ENCODE measurements at places on chromosomes 4 and X.

DNA sequence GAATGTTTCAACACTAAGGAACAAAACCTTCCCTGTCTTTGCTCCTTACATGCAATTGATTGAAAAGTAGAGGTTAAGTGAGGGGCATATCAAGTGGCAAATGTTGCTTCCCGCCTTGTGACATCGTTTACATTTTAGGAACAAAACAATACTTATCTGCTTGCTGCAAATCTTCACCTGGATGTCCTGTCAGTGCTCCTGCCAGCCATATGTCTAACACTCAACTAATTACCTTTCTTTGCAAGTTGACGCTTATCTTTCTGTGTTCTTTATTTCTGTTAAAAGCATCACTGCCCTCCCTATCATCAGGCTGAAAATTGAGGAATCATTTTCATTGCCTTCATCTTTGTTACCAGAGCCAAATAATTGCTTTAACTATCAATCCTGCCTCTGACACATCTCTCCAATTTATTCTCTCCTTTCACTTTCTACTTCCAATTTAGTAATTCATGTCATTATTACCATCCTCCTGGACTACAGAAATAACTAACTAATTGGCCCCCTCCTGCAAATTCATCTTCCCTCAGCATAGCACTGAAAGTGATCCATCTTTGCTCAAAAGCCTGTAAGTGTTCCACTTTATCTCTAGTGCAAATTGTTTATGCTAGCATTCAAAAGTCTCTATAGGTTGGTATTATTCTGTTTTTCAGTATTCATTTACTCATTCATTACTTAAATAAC lies 298.7 kb upstream of the ATOH1 start:
- no peak for DNase-seq

DNA sequence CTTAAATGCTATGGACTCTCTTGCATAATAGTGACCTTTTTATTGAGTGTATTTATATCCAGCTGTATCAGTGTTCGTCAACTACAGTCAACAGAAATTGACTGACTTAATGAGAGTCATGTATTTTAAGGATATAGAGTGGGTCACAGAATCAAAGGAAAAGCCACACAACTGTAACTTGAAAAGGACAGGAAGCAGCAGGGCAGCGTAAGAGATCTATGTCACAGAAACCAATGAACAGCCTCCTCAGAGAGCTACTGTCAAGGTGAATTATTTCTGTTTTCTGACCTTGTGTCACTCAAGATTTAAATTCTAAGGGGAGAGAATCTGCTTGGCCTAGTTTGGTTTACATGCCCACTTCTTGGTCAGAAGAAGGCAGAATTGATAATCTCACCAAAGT lies 94.1 kb upstream of the FRAS1 start:
- no peak for DNase-seq

DNA sequence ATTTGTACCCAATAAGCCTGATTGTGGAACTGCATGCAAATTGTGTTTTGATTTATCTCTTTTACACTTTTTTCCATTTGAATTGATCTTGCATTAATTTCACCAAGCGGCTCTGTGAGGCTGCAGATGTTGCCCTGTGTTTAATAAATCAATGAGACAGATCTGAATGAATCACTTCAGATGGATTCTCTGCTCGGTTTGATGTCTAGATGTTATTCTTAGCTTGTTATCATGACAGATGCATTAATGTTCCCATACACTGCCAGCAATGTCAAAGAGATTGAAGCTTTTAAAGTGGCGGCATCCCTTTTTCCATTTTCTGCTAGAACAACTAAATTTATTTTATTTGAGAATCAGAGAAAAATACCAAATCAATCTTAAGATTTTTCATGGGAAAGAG lies 6.3 kb downstream of the DACH2 start:
- no peak for DNase-seq

DNA sequence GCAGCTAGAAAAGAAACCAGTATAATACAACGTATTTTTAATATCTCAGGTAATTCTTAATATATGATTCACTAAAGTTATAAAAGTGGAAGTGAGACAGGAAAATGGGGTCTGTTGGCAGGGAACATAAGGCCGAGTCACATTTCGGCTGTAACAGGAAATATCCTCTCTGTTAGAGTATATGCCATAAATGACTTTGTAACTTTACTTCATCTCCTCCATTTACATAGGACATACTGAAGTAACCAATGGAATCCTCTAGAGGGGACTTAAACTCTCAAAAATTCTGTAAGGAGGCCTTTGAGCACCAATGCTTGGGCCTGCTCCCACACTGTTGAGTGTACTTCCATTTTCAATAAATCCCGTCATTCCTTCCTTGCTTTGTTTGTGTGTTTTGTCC lies 71.3 kb downstream of the ANKRD17 start:
- no peak for DNase-seq

- no peak for DNase-seq
Measured at GRCh38 chrX:150366951-150367545, 3.9 kb downstream of the MAMLD1 start.

DNA sequence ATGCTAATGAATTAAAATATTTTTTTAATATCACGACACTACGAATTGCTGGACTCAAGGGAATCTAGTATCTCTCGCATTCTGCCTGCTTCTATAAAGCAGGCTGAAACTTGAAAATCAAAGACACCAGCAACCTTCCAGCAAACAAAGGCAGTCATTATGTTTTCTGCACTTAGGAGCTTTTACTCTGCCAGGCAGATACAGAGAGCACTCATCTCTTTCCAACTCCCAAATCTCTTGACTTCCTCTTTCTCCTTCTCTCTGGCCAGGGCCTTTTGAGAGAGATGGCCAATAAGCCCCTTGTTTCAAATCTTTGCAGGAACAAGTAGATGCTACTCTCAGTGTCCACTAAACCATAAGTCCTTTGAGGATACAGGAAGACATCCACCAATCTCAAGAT lies 95.2 kb upstream of the KLF3 start:
- DNase-seq: no peak

GRCh38 chr4:94689155-94689860 lies 68.4 kb upstream of the BMPR1B start:
- no peak for DNase-seq

- no peak for DNase-seq
Measured at GRCh38 chr4:143025081-143025704, 159.5 kb upstream of the USP38 start.

GRCh38 chrX:140580478-140580877 lies 75.6 kb upstream of the SOX3 start:
- no peak for DNase-seq

DNA sequence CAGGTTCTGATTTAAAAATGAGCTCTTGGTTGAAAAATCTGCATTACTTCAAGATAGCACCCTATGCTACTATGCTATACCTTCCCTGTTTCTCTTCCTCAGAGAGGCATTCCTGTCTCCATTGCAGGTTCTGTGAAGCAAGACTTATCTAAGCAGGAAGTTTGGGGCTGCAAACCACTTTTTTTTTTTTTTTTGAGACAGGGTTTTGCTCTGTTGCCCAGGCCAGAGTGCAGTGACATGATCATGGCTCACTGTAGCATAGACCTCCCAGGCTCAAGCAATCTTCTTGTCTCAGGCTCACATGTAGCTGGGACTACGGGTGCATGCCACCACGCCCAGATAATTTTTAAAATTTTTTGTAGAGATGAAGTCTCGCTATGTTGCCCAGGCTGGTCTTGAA lies 4.0 kb upstream of the CCNG2 start:
- no peak for DNase-seq

- DNase-seq: no peak
Measured at GRCh38 chrX:46957297-46957696, 45.1 kb downstream of the JADE3 start.

DNA sequence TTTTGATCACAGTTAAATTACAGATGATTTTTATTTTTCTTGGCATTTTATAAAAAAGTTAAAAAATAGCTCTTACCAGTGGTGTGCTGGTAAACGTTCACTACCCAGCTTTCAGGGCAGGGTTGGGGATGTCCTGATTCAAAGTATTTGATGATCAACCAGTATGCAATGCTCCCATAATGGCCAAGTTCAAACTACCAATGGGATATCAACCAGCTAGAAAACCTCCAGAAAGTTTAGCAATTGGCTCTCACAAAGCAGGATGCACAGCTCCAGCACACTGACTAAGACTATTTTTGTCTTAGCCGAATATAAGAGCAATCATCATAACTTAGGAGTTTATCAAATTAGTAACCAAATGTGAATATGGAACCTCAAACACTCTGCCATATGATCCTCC lies 108.0 kb upstream of the PDE5A start:
- no peak for DNase-seq

- DNase-seq: no peak
Measured at GRCh38 chr4:189232274-189232673, 708.4 kb upstream of the FRG1 start.

DNA sequence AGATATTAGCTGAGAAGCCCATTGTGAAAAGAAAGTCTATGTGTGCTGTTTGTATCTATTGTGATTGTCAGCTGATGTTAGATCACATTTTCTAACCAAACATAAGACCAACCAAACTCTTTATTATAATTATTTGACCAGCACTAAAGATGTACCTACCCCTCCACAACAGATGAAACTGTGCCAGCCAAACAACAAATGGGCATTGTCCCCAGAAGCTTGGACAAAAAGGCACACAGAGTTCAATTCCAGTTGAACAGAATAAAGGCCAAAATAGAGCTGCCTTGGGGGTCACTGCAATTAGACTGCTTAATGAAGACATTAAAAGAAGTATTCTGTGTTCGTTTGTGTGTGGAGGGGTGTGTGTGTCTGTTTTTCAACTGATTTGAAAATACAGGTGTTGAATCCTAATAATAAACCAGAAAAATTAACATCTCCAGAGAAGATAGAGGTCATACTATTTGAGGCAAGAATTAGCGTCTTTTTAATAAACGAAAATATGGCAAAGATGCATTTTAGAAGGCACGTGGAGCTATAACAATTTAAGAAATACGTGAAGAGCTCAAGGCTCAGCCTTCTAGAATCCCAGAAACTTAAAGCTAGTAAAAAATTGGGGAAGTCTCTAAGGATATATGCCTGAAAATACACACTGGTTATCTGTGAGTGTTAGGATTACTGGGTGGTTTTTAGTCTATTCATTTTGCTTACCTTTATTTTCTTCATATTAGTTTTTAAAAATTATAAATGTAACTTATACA lies 2.2 kb downstream of the SPP1 start:
- DNase-seq: no peak

GRCh38 chrX:51876441-51876840 lies 17.0 kb upstream of the MAGED1 start:
- DNase-seq: no peak

GRCh38 chr4:138540056-138540800 lies 298.1 kb upstream of the SLC7A11 start:
- DNase-seq: no peak

- DNase-seq: no peak
Measured at GRCh38 chr4:138592796-138593195, 350.6 kb upstream of the SLC7A11 start.

DNA sequence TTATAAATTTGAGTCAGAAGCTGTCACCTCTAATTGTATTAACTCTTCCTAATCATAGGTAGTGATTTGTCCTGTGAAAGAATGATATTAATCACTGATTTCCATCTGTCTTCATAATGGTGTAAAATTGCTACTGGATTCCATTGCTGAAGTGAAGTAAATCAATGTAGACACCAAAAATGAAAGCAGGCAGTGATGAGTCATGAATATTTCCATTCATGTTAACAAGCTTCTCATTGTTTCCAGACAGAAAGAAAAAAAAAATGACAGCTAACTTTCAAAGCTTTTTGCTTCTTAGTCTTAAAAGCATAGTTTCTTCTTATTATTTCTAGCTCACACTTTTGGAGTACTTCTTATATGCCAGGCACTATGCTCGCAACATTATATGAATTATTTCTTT lies 21.5 kb downstream of the FAM114A1 start:
- no peak for DNase-seq

DNA sequence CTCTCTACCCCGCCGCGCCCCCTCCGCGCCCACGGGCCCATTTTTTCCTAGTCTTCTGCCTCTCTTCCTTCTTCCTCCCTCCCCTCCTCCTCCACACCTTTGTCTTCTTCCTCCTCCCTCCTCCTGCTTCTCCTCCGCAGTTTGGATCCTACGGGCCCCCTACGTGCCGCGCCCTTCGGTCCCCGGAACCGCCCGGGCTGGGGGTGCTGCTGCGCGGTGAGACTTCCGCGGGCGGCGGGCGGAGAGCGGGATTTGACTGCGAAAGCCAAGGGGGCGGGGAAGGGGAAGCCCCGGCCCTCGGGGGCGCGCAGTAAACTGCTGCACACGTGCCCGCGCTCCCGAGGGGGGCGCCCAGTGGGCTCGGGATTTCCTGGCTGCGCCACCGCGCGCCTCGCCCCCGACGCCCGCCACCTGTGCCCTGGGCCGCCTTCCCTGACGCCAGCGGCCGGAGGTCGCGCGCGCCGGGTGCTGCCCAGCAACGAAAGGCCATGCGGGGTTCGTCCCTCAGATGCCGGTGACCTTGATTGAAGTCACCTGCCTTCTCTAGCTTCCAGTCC lies 3.3 kb upstream of the NKX3-2 start:
- no peak for DNase-seq

DNA sequence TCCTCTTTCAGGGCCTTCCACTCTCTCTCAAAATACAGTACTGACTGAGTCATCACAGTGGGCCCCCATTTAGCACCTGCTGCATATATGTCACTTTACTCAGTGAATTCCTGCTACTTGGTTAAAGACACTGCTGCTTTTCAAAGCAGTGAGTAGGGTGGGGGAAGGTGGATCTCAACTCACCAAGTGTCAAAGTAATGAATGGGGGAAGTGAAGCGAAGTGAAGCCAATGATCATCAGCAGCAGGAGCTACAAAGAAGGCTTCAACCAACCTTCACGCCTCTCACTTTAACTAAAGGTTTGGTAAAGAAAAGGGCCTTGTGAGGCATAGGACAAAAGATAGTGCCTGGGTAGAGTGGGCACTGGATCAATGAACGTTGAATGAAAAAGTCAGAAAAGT lies 424.1 kb downstream of the SMARCA1 start:
- DNase-seq: no peak

DNA sequence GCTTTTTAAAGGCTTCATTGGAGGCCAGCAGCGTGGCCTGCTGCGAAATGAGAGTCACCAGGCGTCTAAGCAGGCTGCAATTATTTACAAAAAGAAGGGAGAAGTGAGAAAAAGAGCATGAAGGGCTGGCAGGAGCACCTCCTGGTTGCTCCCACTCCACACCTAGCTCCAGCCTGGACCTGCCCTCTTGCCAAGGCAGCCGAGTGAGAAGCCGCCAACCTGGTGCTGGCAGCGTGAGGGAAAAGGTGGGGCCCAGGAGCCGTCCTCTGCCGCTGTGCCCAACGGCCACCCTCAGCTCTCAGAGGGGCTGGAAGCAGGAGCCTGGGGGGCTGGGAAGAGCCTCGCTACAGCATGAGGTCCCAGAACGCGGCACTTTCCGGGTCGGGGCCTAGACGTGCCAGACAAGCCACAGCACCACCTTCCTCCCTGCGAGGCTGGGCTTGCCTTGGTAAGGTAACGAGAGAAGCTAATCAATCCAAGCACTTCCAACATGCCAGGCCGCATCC lies 16.3 kb downstream of the SLC6A8 start:
- no peak for DNase-seq

- DNase-seq: no peak
Measured at GRCh38 chr4:172152284-172152683, 339.1 kb downstream of the GALNTL6 start.

DNA sequence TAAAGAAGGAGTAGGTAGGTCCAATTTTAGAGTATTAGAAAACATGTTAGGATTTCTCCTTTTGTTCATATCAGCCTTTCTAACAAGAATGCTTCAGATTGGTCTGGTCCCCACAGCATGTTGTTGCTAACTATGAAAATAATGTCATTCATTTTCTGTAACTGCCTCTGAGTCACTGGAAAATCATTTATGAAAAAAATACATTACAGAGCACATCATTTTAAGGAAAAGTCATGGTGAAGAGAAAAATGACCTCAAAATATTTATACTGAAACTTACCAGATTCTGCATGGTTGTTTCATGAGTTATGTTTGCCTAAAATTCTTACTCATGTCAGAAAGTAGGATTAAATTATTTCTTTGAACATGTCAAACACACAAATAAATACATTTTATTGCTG lies 35.2 kb downstream of the DTHD1 start:
- DNase-seq: no peak
